ENCODE measurements at places on chromosomes 12 and 14.
A peak's percentile ranks its signal among the peaks of the same experiment; 100 is the strongest.

- no peak for DNase-seq
Observed at GRCh38 chr14:88929656-88930436, 105.4 kb downstream of the TTC8 start.

GRCh38 chr12:9244894-9245293 lies 36.7 kb upstream of the PZP start:
- peak; percentile 10 for DNase-seq

- DNase-seq = no peak
Observed at GRCh38 chr14:32374155-32374554, 45.1 kb downstream of the AKAP6 start.

- no peak for DNase-seq
Observed at GRCh38 chr14:36518586-36519430, 1.2 kb downstream of the NKX2-1 start.

All from GM12892 (cell line).